Spinal cord (tissue), 10 donors: ENCODE measurements at places on chromosomes 6 and 20. TPM values are rescaled to one million over a fixed set of nuclear protein-coding genes. Genes with fewer than 3 reads are reported as not detected.

DNA sequence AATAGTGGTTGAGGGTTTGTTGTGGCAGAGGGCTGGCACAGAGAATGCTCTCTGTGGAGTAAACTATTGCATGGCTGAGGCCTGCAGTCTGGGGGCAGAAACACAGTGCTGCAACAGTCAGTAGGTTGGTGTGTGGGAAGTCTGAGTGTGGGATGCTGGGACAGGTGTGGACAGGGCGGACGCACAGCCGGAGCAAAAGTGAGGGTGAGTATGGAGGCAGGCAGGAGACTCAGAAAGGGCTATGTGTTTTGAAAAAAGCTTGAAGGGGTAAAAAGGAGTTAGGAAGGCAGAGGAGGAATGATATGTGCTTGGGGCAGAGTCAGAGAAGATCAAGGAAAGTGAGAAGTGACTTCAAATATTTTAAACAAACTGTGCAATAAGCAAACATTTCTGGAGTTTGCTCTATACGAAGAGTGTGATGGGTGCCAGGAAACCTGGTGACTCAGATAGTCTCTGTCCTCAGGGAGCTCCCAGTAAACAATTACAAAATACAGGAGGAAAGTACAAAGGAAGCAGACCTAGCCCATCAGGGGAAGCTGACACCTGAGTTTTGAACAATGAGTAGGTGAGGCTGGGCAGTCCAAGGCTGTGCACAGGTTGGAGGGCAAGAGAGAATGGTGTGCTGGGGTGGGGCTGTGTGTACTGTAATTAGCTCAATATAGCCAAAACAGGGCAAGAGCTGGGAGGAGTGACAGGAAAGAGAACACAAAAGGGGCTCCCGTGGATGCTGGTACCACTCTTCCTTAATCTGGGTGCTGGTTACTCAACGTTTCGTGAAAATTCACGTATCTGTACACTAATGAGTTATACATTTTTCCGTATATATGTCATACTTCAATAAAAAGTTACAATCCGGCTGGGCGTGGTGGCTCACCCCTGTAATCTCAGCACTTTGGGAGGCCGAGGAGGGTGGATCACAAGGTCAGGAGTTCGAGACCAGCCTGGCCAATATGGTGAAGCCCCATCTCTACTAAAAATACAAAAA lies 55.2 kb downstream of the PIGU start:
- no peak for DNase-seq

GRCh38 chr6:4687989-4688947 lies 87.9 kb upstream of the CDYL start:
- no peak for DNase-seq

DNA sequence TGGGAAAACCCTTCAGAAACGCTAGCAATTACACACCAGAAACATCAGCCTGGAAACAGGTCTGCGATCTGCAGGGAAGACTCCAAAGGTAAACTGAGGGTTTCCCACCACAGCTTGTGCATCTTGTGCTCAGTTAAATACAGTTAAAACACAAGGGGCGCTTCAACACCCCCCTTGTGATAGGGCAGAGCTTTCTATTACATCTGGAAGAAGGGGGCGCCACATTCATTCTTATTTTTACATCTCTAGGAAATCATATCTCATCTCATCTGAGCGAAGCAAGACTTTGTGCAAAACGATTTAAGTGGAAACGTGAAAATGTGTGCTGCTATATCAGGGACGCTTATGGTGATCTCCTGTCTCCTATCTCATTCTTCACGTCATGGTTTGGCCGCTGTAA lies 58.5 kb downstream of the PRND start:
- DNase-seq, result no peak

RGS17 gene
- total RNA-seq, result 40.8 TPM

GRCh38 chr20:46767127-46767761 lies 57.8 kb downstream of the SLC2A10 start:
- no peak for DNase-seq

DNA sequence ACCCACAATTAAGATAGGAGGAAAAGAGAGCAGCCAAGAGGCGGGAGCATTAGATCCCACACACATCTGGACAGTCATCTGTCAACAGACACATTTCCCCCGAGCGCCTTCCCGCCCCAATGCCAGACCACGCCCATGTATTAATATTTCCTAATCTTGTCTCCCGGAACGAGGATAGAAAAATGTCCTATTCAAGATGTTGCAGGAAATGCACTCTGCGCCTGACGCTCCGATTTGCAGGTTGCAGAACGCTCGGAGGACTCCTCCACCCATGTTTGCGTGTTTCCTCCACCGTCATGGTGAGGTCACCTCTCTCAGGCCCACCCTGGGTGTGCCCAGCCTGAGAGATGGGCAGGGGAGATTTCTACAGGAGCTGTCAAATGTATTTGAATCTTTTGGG lies 215.2 kb downstream of the TAF4 start:
- no peak for DNase-seq

SEMG1 gene
- total RNA-seq, result not detected

- no peak for DNase-seq
These were observed 580.3 kb upstream of the GJE1 start for GRCh38 chr6:141552463-141552862.
